ENCODE measurements at places on chromosomes 7 and 10.

DNA sequence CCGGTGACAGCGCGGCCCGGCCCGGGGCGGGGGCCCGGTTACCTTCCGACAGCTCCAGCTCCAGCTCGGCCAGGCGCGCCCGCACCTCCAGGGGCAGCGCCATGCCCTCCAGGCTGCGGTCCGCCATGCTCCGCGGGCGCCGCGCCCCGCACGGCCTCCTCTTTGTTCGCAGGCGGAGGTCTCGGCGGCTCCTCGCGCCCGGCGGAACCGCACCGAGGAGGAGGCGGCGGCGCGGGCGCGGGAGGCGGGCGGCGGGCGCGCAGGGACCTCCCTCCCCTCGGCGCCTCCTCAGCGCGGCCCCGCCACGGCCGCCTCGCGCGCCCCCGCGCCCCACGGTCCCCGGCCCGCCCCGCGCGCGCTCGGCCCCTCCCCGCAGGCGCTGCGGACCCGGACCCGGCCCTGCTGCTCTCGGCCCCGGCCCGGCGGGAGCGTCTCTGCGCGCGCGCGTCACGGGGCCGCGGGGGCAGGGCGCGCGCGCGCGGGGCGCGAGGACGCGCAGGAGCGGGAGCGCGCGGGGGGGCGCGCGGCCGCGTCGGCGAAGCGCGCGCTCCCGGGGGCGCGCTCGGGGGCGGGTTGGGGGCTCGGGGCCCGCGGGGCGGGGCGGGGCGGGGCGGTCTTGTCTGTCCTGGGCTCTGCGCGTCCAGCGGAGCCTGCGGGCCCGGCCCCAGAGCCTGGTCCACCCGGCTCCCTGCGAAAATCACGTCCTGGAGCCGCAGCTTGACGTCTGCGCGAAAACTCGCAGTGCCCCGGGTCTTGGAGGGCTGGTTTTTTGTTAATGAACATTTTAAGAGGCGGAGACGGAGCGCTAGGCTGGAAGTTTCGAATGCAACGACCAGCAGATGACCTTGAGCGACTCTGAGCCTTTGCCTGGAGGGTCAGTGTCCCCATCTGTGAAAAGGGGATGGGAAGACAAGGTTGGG is at the start of gene DIP2C:
TSS of gene DIP2C (minus strand) at position 217 of the 920 bp plus-strand sequence. CDS start at position 127, 90 bp downstream.
- peak; percentile 75 for DNase-seq

GRCh38 chr10:72073708-72074573 is 14.4 kb downstream of the SPOCK2 start:
- DNase-seq: no peak

- DNase-seq: no peak
Observed at GRCh38 chr7:47427051-47427643, 154.8 kb downstream of the TNS3 start.

DNA sequence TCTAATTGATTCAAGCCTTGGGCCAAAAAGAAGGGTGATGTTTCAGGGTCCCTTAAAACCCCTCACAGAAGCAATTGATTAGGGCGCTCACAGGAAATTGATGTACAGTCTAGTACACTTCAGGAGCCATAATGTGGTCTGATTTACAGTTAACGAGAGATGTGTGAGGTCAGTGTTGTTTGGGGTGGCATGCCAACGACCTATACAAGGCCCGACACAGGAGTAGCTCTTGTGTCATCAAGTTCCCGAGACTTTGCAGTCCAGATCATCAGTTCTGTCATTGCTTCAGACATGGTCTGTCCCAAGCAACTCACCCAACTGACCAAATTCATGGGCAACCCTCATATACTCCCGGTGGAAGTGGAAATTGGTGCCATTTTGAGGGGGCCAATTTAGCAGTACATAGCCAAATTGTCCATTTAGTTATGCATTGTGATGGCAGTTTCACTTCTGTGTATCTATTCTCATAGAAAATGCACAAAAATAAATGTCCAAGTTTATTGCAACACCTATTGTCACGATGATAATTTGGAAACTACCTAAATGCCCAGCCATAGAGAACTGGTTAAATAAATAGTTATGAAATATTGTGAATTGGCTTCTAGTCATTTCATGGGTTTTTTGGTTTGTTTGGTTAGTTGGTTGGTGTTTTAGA is 18.0 kb upstream of the ARID5B start:
- no peak for DNase-seq

- DNase-seq: no peak
Observed at GRCh38 chr10:6204063-6204340, 1.3 kb downstream of the PFKFB3 start.

DNA sequence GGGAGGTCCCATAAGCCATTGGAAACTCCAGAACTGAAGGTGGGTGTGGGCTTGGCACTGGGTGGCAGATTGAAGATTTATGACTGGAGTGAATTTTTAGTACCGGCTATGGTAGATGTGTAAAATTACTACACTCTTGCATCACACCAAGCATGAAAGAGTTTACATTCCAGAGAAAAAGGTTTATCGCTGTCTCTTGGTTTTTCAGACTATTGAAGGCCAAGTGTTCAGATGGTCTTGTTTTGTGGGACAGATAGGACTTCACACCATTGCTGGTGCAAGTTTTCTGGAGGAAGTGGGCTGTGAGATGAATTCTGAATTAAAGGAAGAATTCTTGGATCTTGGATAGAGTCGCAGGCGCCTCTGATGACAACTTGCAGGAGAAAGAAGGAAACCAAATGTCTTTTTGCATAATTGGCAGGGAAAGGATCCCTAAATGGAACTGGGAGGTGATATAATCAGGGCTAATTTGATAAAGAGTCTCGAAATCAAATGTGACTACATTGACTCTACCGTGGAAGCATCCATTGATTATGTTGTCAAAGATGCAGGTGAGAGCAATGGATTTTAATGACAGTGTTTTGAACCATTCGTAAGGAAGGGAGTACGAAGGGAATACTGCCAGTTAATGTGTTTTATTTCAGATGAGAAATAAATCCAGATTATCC is 14.2 kb upstream of the NMT2 start:
- DNase-seq: no peak

- DNase-seq: peak; percentile 16
Observed at GRCh38 chr10:130018265-130018664, 54.2 kb upstream of the EBF3 start.

GRCh38 chr10:125812128-125812750 is 10.8 kb downstream of the UROS start:
- no peak for DNase-seq

- no peak for DNase-seq
Observed at GRCh38 chr10:21754410-21755011, 220.5 kb downstream of the MLLT10 start.

- no peak for DNase-seq
Observed at GRCh38 chr7:25752967-25753791, 398.8 kb upstream of the NFE2L3 start.

GRCh38 chr10:1418031-1418550 is 319.2 kb downstream of the ADARB2 start:
- no peak for DNase-seq

- DNase-seq: no peak
Observed at GRCh38 chr7:51154201-51154600, 162.4 kb downstream of the COBL start.

DNA sequence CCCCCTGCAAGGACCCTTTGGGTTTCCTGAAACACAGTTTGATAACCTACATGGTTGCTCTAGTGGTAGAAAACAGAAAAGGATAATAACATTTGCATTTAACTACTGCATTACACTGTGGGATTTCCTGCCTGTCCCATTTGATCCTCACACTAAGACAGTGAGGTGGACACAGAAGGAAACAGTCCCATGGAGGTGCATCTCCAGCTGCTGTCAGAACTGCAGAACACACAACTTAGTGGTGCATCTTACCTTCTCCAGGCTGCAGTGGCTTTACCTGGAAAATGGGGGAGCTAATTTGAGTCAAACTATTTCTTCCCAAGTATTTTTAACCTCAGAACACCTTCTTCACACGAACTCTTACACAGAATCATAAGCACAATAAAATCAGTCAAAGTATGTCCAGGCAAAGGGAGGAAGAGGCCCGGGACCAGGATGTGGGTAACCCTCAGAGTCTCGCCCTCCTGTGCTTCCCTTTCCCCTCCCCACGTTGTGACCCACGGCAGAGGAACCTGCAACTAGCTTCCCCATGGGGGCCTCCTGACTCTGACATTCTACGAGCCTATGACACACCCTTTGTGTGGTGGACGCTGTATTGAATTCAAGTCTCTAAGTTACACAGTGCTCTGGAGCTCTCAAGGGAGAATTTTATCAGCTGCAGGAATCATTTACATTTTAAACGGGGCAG is 33.7 kb downstream of the SCRN1 start:
- no peak for DNase-seq

DNA sequence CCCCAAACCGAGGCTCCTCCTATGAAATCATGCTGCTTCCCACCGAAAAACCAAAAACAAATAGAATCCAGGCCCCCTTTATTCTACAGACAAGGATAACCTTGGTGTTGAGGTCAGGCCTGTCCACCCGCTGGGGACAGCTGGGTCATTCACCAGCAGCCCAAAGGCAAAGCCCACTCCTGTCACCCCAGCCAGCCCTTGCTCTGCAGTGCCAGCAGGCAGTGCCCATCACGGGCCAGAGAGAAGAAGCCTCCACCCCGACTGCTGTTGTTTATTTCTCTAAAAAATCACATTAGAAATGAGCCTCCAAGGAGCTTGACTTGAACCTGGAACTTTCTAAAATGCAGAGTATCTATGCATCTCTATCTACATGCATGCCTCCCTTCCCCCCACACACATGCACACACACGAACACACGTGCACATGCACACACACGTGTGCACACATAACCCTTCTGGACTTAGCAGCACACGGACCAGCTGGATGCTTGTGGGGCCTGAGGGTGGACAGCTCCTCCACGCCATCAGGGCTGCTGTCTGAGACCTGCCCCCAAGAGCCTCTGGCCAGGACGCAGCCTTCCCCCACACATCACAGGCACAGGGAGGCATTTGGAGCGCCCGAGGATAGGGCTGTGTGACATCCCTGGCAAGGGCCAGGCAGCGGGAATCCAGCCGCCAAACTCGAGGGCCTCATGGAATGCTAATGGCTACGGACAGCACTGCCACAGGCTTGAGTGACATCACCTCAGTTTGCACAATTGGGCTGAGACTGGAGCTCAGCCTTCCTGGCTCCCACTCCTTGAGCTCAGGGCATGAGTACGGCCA is 22.8 kb downstream of the PRKAG2 start:
- no peak for DNase-seq

DNA sequence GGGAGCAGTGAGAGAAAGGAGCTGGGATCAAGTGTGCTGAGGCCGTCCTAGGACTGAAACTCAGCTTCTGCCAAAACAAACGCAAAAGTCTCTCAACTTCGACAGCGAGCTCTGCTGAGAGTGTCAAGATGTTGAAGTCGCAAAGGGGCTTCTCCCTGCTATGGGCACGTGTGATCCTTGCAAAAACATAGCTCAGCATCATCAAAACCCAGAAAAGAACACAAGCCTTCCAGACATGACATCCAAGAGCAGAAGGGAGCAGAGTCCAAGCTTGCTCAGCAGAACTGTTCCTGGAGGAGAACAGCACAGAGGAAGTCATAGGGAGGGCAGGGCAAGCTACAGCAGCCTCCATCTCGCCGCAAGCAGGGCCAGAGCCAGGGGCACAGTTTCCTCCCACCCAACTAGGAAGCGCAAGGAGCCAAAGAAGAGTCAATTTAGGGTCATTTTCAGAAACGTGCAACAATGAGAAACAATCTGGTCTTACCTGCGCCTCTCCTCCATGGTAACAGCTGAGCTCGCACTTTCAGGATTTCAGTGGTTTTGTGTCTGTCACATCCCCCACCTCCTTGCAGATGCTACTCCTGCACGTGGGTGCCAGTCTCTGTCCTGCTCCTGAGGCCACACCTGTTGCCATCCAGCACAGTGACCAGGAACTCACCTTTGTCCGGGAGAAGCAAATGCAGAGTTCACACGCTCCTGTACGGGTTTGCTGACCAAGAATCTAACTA is 113.9 kb downstream of the DIP2C start:
- no peak for DNase-seq

DNA sequence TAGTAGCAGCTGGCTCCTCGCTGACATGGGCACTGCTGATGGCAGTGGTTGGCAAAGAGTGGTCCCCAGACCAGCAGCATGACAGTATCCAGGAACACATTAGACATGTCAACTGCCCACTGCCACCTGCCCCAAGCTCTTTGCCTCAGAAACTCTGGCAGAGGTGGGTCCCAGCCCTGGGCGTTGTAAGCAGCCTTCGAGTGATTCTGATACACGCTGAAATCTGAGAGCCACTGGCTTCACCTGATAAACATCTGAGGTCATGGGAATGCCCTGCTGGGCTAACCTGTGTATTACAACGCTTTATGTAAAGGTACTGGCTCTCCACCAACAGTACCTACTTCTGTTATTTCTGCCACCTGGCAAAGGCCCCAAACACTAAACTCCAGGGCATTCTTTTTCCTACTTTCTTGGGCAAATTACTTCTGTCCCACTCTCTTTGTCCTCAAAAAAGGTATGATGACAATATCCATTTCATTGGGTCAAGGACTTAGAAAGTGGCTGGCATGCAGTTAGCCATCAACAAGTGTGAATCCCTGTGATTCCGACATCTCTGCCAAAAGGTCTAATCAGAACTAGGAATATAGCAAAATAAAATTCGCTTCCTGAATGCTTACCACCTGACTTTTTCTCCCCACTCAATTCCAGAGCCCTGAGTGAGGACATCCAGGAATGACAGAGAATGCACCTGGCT is 9.2 kb downstream of the SGMS1 start:
- no peak for DNase-seq

- peak; percentile 11 for DNase-seq
Observed at GRCh38 chr7:41760293-41760692, 57.4 kb upstream of the INHBA start.

GRCh38 chr10:46526682-46527038 is 29.8 kb downstream of the GPRIN2 start:
- no peak for DNase-seq

DNA sequence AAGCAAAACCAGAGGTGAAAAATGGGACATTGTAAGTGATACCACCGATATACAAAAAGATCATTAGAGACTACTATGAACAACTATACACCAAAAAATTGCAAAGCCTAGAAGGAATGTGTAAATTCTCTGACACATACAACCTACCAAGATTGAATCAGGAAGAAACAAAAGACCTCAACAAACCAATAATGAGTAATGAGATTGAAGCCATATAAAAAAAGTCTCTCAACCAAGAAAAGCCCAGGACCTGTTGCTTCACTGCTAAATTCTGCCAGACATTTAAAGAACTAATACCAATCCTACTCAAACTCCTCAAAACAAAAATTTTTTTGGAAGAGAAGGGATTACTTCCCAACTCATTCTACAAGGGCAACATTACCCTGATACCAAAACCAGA is 134.0 kb downstream of the TPST1 start:
- no peak for DNase-seq

DNA sequence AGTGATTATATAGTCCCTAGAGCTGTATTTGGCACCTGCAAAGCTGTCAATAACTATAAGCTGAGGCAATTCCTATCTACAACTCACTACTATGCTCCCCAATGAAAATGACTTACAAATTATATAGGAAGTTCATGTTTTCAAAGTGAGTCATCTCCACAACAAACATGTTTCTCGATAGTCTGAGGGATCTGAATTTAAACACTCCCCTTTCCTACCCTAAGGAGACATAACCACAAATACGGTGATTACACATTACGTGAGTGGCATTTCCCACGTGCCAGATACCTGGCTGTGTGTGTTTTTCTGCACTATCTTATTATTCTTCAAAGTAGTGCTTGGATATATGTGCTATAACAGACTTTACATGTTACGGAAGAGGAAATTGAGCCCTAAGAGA is 122.5 kb upstream of the C1QL3 start:
- DNase-seq: peak; percentile 46

GRCh38 chr7:41420421-41420820 is 282.5 kb downstream of the INHBA start:
- no peak for DNase-seq

- DNase-seq: no peak
Observed at GRCh38 chr10:75887369-75887768, 455.9 kb downstream of the LRMDA start.
